NCI-H1105 (cell line): ENCODE measurements at places on chromosomes 6 and 20.

GRCh38 chr20:62523473-62524203 is 47.8 kb upstream of the GATA5 start:
- DNase-seq = no peak

DNA sequence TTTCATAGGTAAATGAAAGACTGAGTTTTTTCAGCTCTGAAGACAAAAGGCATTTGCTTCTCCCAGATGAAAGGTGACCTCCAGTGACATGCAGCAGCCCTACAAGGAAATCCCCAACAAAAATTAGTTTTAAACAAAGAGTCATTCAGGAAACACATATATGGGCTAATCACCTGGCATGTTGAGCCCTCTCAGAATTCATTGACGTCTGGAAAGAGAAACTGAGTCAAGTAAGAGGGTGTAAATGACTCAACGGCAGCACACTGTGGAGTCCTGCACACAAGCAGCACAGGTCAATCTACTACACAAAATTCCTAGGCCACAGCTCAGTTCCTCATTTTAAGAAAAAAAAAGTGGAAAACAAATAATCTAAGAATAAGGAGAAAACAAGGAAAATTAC is 592.3 kb downstream of the EPHA7 start:
- DNase-seq = no peak

DNA sequence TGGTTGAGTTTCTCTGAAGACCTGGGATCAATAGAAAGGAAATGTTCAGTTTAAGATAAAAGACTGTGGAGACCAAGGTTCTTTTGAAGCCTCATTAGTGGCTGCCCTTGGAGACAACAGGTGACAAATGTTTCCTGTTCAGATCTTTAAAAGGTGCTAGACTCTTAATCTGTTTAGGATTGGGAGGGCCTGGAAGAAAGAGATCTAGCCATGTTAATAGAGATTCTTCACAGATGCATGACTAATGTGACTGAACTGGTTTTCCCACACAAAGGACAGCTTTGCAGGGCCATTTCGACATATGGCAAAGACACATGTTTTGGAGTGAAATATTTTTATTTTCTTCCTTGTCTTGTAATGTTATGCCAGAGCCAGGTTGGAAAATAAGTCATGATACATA is 82.2 kb downstream of the WDR27 start:
- DNase-seq = no peak

- no peak for DNase-seq
These were observed 119.6 kb downstream of the PXDC1 start for GRCh38 chr6:3631877-3632276.

GRCh38 chr6:161444464-161444863 is 170.6 kb upstream of the AGPAT4 start:
- DNase-seq = no peak

GRCh38 chr6:134553936-134554335 is 236.0 kb upstream of the SGK1 start:
- no peak for DNase-seq

GRCh38 chr6:26200918-26201721 is 113.9 kb downstream of the HFE start:
- no peak for DNase-seq

GRCh38 chr6:8299034-8299433 is 136.3 kb downstream of the SLC35B3 start:
- no peak for DNase-seq

DNA sequence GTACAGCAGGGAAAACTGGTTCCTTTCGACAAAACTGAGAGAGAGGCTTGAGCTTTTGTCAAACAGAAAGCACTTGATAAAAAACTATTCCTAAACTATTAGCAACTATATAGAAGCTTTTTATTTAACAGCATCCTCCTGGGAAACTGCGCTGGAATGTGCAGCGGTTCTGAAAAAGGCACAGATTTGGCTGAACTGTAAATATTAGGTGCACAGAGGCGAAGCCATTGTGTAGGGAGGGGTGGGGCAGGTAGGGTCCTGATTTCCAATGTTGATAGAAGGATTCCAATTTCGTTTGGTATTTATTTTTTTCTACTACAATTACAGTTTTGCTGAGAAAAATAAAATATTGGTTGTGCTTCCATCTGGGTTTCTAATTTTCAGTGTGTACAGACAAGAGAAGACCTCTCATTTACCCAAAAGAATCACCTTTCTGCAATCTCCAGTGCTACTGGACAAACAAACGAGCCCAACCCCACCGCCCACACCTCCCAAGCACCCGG is 698 bp upstream of the SH3BGRL2 start:
- no peak for DNase-seq

DNA sequence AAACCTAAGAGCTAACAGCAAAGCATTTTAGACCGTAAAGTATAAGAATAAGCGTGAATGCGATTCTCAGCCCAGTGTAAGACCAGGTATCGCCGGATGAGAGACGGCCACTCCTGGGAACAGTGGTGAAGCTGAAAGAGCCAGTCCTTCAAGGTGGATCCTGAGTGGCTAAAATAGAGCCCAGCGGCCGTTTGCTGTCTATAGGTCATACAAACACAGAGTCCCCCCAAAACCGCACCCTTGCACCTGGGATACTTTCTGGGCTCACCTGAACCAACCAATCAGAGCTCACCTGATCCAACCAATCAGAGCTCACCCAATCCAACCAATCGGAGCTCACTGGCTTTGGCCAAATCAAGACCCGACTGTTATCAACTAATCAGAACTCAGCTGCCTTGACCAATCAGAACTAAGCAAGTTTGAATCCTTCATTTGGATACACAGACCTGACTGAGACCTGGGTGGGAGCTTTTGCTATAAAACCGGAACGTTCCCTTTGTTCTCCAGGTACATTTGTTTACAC is 248.2 kb downstream of the DLL1 start:
- no peak for DNase-seq

DNA sequence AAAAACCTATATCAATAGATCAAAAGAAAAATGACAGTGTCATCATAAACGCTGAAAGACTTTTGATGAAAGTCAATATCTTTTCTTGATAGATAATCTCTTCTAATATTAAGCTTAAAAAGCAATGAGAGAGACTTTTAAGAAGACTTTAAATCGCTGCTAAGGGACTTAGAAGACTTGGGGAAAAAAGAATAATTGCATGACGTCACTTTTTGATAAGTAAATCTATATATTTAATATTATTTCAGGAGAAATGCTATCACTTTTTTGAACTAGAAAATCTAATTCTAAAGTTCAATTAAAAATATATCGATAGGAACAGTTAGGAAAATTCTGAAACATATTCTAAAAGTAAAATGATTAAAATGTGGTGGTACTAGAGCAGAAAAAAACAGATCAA is 78.7 kb upstream of the TSHZ2 start:
- no peak for DNase-seq

DNA sequence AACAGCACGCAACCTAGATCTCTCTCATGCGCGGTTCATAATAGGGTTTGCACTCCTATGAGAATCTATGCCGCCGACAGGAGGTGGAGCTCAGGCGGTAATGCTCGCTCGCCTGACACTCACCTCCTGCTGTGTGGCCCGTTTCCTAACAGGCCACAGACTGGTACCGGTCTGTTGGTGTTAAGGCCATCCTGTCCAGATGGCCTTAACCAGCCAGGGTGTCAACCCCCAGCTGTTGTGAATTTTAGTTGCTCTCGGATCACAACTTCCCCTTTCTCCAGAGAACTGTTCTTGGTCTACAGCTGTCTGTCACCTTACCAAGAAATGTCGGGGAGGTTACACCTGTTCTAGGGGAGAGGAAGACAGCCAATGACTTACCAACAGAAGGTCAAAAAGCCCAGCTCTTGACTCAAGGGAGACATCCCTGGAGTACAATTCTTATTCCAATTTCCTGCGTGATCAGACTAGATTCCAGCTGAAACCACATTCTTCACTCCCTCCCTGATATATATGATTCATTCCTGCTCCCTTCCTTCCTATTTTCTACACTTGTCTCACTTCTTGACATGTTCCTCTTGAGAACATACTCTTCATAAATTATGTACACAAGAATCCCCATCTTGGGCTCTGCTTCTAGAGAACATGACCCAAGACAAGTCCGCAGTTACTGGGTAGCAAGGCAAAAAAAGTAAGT is 23.1 kb upstream of the DNAAF9 start:
- DNase-seq = no peak
